Amygdala (tissue), 56 donors: ENCODE measurements at places on chromosomes 1 and 21.

- no peak for DNase-seq
Measured at GRCh38 chr1:174912264-174912663, 87.5 kb upstream of the CACYBP start.

GRCh38 chr1:3034728-3035562, 13.7 kb downstream of the ACTRT2 start:
- no peak for DNase-seq

DNA sequence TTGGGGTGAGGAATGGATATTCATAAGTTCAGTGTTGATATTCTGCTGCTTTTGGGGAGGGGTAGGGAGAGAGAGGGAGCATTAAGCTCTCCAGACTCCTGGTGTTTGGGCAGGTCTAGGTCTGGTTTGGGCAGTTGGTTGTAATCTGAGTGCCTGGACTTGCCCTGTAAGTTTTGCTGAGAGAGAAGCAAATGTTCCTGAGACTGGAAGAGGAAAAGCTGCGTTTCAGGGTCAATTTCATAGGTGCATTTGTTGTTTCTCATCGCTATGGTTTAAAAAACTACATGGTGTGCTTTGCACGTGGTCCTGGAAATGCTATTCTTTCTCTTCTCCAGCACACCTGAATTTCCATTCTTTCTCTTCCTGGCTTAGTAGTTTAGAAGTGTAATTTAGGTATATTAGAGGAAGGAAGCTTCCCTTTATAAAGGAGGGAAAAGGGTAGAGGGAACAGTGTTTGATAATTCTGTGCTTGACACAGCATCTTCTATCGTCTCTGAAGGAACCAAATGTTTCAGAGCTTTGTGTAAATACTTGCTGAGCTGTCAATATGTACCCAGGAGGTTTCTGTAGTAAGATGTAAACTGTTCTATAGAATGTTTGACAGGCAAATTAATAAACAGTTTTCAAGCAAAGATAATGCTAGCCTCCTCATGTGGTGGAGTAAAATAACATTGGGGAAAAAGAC, 6.3 kb downstream of the ARID1A start:
- no peak for DNase-seq

GRCh38 chr1:180662709-180663108, 30.9 kb downstream of the XPR1 start:
- no peak for DNase-seq

DNA sequence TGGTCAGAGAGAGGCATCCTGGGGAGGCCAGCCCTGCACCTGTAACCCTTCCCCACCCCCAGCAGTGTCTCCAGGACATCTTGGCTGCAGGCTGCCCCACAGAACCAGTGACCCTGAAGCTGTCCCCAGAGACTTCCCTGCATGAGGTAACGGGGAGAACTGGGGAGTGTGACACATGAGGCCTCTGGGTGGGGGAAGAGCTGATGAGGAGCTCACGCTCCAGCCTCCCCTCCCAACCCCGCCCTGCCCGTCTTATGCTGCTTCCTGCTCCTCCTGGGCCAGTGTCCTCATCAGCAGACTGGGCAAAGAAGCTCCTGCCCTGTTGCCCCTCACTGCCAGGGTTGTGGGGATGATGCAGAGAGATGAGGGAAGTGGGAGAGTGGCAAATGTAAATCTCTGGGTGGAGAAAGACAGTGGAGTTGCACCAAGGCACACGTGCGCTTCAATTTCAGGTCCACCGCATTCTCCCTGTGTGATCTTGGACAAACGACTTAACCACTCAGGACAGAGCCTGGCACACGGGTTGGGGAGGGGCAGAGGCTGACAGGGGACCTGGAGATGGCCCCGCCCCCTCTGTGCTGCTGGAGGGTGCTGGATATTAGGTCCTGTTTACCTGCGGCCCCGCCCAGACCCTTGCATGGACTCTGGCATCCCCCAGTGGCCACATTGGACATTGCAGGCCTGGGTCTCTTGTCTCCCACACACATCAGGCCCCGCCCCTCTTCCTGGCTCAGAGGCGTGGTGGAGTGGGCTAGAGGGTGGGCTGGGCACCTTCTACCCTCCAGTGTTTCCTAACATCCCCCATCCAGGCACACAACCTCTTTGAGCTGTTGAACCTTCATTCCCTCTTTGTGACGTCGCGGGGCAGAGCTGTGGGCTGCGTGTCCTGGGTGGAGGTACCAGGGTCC, 12.3 kb downstream of the CLCNKB start:
- peak; percentile 30 for DNase-seq

- no peak for DNase-seq
Measured at GRCh38 chr1:29698033-29698432, 461.7 kb downstream of the PTPRU start.

- DNase-seq = no peak
Measured at GRCh38 chr21:16550917-16551741, 821.3 kb downstream of the USP25 start.

- no peak for DNase-seq
Measured at GRCh38 chr1:213988507-213989001, 781 bp downstream of the PROX1 start.

GRCh38 chr1:222931023-222931422, 116.2 kb downstream of the DISP1 start:
- no peak for DNase-seq
